ENCODE measurements at places on chromosomes 3 and 15. TPM values are rescaled to one million over a fixed set of nuclear protein-coding genes. Genes with fewer than 3 reads are reported as not detected.

GRCh38 chr3:169772305-169772896, 795 bp upstream of the MYNN start:
- DNase-seq, result no peak

- DNase-seq, result no peak
Observed at GRCh38 chr3:186152889-186153292, 44.0 kb upstream of the ETV5 start.

GRCh38 chr15:64274341-64274950, 81.5 kb downstream of the CSNK1G1 start:
- no peak for DNase-seq

DNA sequence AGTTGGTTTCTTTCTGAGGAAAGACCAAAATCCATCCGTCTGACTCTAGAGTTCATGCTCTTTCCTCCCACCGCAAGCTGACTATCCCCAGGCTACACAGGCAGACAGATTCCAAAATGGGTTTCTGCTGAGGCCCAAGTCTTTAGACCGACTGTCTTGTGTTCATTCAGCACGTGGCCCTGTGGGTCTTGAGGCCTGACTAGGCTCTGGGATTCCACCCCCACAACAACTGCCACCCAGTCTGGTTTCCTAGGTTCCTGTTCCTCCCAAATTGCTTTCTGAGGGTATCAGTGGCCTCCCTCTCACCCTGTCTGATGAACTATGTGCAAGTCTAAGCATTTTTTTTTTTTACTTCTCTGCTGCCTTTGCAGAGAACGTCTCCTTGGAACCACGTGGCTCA, 67.7 kb downstream of the CYP19A1 start:
- no peak for DNase-seq

DNA sequence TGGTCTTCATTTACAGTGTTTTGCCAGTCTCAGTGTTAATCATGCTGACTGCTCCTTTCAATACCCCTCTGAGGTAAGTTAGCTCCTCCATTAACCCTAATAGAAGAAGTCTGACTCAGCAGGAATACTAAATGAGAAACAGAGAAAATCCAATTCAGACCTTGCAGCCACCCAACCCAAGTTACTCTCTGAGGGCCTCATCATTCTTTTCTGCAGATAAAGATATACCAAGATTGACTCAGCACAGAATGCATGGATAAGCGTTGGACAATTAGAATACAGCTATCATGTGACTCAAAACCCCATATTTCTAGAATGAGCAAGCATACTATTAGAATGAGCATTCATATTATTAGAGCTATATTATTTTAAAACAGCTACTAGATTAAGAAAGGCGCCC, 389.1 kb upstream of the SGO1 start:
- no peak for DNase-seq

DNA sequence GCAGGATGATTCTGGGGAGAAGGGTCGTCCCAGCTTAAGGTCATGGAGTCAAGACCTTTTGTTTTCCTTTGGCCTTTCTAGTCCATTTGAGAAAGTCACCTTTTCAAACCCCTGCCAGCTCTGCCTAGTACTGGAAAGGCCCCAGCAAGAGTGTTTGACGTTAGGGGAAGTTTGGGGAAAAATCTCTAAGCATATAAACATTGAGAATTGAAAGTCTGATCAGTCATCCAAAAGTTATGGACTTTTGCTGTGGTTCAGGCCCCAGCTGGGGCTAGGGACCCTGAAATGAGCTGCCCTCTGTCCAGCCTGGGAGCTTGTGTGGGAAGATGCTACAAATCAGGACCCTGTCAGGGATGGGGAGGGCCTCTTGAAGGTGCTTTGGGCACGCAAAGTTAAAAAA, 21.6 kb downstream of the SLC6A6 start:
- DNase-seq, result no peak

DNA sequence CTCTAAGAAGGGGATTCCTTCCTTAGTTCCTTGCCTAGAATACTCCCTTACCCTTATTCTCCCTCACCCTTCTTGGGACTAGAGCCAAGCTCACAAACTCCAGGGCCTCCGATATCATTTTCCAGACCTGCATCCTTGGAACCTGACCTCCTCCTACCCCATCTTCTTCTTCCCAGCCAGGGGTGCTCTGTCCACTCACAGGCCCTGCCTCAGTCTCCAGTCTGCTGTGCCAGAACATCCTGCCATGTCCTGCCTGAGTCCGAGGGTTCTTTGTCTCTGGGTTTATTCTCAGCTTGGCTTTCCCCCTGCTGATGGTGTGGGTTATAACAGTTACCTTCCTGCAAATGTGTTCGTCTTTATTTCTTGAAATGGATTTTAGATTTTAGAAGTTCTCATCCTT, 59.9 kb upstream of the MCF2L2 start:
- DNase-seq, result no peak

DNA sequence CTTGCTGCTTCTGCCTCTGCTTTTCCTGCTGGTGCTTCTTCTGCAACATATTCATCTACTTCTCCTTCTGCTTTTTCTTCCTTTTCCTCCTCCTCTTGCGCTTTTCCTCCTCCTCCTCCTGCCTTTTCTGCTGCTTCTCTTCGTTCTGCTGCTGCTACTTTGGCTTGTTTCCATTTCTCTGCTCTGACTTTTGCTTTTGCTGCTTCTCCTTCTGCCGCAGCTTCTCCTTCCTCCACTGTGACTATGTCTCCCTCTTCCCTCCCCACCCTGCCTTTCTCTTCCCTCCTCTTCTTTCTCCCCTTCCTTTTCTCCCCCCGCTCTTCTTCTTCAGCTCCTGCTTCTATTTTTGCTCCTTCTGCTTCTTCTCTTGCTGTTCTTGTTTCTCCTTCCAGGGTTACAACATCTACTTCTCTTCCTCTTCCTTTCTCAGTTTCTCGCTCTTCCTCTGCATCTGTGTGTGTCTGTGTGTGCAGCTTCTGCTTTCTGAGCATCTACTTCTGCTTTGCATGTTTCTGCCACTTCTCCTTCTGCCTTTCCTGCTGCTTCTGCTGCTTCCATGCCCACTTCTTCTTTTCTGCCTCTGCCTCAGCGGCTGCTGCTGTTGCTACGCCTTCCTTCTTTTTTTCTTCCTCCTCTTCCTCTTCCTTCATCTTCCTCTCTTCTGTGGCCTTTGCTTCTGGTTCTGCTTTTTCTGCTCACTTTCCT, 51.4 kb downstream of the FAM43A start:
- DNase-seq, result no peak

GRCh38 chr3:10753964-10754363, 62.1 kb upstream of the SLC6A11 start:
- peak; percentile 42 for DNase-seq

- DNase-seq, result no peak
Observed at GRCh38 chr3:142623194-142623593, 27.0 kb downstream of the PLS1 start.

GRCh38 chr3:56894881-56895431, 93.2 kb upstream of the ARHGEF3 start:
- DNase-seq, result peak; percentile 24

DNA sequence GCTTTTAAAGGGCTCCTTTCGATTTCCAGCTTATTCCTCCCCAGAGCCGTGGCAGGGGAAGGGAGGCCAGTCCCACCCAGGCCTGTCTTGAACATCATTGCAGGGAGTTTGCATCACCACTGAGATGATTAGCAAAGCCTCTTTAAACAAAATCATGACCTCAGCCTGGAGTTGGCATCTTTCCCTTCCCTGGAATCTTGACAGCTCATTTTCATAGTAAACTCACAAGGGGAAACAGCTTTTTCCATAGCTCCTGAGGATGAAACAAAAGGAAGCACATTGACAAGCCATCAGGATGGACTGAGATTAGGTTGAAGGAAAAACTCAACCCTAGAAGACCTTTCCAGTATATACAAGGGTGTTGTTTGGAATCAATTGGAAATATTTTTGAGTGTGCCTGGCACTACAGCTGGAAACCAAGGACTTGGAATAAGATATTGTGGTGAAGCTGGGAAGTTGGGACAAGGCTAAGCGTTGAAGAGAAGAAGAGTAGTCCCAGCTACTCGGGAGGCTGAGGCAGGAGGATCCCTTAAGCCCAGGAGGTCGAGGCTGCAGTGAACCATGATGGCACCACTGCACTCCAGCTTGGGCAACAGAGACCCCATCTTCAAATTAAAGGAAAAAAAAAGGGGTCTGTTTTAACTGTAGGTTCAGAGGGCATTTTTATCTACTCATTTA, 3.1 kb upstream of the LARP6 start:
- DNase-seq, result no peak

DNA sequence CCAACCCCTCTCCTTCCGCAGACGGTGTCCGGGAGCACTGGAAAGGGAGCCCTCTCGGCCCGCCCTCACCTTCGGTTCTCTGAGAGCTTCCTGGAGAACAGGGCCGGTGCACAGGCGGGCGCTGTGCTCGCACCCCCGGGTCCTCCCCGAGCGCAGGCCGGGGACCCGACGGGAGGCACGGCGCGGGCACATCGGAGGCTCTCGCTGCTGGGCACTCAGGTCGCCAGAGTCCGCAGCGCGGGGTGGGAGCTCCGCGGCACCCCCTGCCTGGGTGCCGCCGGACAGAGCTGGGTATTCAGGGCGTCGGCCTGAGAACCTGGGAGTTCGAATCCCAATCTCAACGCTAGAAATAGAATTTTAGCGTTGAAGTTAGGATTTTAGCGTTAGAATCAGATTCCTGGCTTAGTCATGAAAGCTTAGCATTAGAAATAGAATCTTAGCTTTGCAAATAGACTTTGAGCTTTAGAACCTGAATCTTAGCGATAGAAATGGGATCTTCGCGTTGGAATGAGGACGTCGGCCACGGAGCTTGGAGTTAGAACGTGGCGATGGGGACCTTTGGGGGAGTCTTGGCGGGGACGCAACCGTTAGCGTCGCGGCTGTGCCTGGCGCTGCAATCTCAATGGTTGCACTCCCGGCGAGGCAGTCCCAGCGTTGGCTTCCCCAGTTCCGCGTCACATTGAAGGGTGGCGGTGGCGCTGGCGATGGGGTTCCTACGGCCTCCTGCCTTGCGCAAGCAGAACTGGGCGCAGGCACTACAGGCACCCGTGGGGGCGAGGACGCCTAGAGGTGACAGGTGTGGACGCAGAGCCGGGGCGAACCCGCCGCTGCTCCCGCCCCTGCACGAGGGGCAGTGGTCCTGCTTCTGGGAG, 549 bp downstream of the TRH start:
- DNase-seq, result peak; percentile 14

DNA sequence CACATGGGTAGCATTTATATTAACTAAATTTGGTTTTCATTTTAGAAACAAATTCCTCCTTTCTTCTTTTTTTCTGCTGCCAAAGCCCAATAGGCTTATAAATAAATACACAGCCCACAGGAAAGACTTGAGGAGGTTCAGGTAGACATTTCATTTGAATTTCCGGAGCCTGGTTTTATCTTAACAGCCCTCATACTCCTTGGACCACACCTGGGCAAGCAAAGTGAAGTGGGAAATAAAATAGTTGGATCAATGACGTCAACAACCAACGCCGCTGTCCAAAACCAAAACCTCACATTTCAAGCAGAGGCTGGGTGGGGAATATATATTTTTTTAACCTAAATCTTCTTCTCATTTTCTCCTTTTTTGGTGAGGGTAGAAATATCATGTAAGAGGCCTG, 53.2 kb downstream of the RFTN1 start:
- no peak for DNase-seq

DNA sequence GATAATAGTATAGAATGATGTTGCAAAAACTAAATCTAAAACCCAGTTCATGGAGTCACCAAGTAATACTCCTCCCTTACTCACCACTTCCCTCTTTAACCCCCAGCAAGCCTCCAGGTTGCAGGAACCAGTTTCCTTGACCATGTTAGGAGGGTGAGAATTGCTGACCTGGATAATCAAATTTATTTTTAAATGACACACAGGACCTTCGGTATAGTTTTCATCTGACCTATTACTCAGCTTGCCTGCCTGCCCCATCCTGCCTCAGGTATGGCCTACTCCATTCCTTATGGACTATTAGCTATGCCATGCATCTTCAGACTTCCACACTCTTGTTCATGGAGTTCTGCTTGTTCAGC, 883 bp downstream of the RTP4 start:
- no peak for DNase-seq

DNA sequence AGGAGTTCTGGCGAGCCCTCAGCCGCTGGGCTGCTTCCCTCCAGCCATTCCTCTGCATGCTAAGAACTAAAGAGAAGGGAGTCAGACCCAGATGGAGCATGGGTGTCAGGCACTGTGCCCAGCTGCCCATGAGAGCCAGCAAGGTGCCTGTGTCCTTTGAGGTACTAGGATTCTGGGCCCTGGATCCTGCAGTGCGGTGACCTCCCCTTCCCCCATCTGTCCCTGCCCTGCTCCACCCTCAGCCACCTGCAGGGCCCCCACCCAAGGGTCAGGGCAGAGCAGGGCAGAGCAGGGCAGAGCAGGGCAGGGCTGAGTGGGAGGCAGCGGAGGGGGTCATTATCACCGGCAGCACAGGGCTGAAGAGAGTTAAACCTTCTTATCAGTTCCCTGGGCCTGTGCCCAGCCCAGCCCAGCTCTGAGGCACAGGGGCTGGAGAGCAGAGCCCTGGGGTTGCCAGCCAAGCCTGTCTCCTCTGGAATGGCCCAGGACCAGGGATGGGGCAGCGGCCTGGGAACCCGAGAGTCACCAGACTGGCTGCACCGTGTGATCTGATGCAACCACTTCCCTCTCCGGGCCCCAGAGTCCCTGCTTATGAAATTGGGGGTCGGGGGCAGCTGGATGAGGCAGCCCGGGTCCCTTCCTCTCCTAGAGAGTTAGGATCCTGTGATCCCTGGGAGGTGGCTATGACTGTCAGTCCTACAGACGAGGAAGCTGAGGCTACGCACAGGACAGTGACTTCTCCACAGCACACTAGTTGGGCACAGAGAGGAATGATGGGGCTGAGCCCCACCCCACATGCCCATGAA, 17.3 kb downstream of the ZDHHC19 start:
- DNase-seq, result no peak

- DNase-seq, result no peak
Observed at GRCh38 chr3:79178471-79179180, 589.2 kb downstream of the ROBO1 start.

DNA sequence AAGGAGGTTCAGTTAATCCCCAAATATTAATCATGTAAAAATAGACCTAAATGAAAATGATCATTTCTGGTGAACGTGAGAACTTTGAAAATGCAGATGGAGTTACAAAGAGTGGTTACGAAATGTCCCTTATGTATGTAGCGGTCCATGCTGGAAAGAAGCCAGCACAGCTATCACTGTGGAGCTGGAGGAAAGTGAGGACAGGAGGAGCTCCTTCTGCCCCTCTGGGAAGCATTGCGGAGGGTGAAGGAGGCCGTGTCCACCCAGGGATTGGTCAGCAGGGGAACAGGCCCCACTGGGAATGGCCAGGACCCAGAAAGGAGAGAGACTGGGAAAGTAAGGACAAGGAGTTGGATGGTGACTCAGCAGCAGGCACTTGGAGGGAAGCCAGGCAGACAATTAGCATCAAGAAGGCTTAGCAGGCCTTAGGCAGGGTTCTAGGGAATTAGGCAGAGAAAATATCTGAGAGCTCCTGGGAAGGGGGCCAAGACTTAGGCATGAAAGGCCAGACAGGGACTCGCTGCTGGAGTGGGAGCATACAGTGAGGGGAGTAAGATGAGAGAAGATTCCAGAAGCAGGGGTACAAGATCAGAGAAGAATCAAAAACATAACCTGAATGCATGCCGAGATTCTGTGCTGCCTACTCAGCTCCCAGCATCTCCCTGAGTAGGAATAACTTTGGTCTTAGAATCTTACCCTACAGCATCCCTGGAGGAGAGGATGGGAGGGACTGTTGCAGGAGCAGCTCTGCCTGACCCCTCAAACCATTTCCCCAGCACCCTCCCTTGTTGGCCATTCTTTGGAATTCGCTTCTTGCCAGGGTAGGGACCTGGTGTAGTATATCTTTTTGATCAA, 171.0 kb upstream of the UMPS start:
- DNase-seq, result no peak

GRCh38 chr3:36813305-36813704, 49.0 kb upstream of the DCLK3 start:
- no peak for DNase-seq

Gene MYL3
- total RNA-seq, result not detected

Gene PLCH1
- total RNA-seq, result 1.2 TPM

Data from activated naive CD8-positive, alpha-beta T cell treated with anti-CD3 and anti-CD28 coated beads for 36 hours (primary cell).